HT-29 (cell line): ENCODE measurements at places on chromosomes 13 and 19. TPM values are rescaled to one million over a fixed set of nuclear protein-coding genes. Genes with fewer than 3 reads are reported as not detected.

DNA sequence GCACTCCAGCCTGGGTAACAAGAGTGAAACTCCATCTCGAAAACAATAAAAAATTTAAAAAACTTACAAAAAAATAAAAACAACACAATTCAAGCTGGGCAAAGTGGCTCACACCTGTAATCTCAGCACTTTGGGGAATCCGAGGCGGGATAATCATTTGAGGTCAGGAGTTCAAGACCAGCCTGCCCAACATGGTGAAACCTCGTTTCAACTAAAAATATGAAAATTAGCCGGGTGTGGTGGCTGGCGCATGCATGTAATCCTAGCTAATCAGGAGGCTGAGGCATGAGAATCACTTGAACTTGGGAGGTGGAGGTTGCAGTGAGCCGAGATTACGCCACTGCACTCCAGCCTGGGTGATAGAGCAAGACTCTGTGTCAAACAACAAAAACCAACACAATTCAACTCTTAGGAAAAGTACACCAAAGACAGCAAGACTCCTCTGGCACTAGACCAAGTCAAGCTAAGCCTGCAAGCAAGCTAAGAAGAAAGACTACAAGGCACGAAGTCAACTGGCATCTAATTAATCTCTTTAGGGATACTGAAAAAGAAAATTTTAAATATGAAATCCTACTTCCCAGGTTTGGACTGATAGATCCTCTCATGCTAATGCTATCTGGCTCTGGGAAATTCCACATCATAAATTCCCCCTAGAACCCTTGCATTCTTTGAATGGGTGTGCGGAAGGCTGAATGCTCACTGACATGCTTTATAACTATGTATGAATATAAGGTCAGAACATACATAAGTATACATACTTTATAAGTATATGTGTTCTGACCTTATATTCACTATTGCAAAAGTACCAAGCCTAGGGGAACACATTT, 7.9 kb downstream of the PBX4 start:
- no peak for DNase-seq

DNA sequence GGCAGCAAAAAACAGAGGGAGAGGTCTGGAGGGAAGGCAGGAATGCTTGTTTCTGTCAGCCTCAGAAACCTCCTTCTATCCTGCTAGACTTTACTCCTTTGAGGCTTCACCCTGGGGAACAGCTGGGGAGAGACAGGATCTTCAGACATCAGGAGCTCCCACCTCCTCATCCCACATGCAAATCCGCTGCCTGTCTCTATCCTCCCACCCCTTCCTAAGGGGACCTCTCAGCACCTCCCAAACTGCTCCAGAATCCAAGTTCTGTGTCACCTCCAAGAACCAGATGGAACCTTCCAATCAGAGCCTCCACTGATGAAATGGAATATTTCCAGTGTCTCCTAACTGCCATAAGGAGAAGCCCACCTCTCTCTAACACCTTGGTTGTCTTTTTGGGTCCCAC, 9.7 kb upstream of the ERCC2 start:
- no peak for DNase-seq

DNA sequence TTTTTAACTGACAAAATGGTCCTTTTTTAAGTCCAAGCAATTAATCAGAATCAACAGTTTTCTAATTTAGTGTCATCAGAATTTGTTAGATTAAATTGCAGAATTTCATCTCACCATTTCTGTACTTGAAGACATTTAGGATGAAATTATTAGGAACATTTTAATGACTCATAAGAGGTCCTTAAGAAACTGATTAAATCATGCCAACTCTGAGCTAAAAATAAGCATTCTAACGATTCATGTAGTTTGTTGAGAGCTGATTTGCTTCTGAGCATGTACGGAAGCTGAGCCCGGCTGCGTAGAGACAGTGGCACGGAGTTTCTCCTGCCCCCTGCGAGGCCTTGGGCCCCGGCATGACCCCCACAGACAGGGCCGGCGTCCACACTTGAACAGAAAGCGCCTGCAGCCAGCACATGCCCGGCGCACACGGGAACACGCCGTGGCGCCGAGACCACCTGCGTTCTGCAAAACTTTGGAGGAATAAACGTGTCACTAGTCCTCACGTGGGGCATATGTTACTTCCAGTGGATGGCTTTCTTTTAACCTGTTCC, 89.7 kb upstream of the MCF2L start:
- no peak for DNase-seq

- no peak for DNase-seq
Measured at GRCh38 chr13:110345701-110346100, 38.6 kb downstream of the COL4A2 start.

DNA sequence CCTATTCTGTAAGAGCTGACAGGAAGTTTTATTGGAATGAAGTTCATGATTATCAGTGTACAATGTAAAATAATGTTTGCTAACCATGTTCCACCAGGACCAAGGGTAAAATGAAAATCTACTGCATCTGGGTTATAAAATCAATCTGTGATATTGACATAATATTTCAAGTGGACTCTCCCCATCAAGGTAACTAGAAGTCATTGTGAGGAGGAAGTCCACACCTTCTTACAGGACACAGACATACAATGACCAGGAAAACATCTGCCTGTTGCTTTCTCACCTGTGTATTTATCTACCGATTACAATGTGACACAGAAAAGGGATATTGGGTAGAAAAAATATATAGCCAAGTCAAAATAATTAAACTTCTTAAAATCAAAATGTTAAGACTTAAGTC, 140.7 kb upstream of the RFC3 start:
- no peak for DNase-seq

- DNase-seq: no peak
Measured at GRCh38 chr13:94030415-94031119, 448.9 kb downstream of the DCT start.

DNA sequence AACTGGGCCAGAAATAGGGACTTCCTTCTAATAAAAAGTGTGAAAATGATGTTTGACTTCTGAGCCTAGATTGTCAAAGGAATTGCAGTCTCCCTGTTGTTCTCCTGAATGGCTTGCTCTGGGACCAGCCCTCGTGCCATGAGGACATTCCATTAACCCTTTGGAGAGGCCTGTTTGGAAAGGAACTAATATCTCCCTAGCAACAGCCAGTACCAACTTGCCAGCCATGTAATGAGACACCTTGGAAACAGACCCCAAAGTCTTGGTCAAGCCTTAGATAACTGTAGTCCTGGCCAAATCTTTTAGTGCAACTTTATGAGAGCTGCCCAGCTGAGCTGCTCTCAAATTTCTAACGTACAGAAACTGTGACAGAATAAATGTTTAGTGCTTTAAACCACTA, 8.2 kb upstream of the SIAH3 start:
- no peak for DNase-seq

DNA sequence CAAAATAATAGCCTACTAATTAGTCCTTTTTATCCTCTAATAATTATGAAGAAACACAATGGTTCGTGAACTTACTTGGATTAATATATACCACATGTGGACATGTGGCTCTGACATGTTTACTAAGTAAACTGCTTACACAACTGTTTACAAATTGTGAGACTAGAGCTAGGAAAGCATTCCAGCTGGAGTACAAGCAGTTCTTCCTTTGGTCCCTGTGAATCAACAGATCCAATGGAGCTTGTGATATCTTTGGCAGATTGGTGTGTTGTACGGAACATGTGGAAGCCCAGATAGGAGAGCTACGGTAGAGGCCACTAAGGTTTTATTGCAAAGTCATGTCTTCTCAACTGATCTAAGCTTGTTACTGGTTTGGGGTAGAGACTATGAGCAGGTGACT, 145.5 kb upstream of the SPRY2 start:
- DNase-seq: no peak

The ITGBL1 gene
- total RNA-seq: not detected in 2 replicates

The SLC25A15 gene
- 22.7 and 30.2 TPM in 2 replicates for total RNA-seq

The SH2D3A gene
- total RNA-seq: 110 and 119 TPM in 2 replicates

The ZNF625 gene
- total RNA-seq: not detected in 2 replicates

The RFPL4AL1 gene
- total RNA-seq: not detected in 2 replicates
